ENCODE measurements at places on chromosomes 16 and 17. TPM values are rescaled to one million over a fixed set of nuclear protein-coding genes. Genes with fewer than 3 reads are reported as not detected.

KRT31 gene
- polyA plus RNA-seq: 0.08 TPM

ERBB2 gene
- 190 TPM for polyA plus RNA-seq

GGA3 gene
- 43.2 TPM for polyA plus RNA-seq

BICDL2 gene
- 1.7 TPM for polyA plus RNA-seq

KRTAP9-8 gene
- not detected for polyA plus RNA-seq

DNA sequence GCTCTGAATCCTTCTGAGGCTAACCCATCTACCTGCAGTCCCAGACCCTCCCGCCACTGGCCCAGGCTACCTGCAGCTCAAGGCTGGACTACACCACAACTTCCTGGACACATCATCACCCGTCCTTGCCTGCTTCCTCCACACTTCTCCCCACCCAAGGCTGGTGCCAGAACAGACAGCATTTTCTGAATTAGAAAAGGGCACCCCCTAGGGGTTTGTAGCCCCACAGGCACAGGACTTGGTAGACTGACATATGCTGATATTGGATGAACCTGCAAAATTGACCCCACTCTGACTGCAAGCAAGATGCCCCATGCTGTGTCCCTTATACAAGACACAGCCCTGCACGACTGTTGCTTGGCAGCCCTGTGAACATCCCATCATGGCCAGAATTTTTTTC lies 271.5 kb upstream of the C16orf82 start:
- DNase-seq: no peak

DNA sequence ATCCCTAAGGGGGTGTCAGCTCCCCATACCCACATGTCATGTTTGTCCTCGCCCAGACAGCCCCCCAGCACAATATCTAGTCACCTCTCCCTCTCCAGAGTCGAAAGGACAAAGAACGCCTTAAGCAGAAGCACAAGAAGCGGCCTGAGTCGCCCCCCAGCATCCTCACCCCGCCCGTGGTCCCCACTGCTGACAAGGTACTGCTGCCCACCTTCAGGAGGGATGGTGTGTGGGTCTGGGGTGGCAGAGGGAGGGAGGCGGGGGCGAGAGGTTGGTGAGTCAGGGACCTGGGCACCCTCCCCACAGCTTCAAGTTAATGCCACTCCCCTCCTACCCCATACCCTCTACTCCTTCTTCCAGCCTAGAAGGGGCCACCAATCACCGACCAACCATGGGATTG lies 7.5 kb downstream of the MLLT6 start:
- DNase-seq: no peak

GRCh38 chr16:10776280-10776679 lies 32.6 kb downstream of the NUBP1 start:
- DNase-seq: no peak

DNA sequence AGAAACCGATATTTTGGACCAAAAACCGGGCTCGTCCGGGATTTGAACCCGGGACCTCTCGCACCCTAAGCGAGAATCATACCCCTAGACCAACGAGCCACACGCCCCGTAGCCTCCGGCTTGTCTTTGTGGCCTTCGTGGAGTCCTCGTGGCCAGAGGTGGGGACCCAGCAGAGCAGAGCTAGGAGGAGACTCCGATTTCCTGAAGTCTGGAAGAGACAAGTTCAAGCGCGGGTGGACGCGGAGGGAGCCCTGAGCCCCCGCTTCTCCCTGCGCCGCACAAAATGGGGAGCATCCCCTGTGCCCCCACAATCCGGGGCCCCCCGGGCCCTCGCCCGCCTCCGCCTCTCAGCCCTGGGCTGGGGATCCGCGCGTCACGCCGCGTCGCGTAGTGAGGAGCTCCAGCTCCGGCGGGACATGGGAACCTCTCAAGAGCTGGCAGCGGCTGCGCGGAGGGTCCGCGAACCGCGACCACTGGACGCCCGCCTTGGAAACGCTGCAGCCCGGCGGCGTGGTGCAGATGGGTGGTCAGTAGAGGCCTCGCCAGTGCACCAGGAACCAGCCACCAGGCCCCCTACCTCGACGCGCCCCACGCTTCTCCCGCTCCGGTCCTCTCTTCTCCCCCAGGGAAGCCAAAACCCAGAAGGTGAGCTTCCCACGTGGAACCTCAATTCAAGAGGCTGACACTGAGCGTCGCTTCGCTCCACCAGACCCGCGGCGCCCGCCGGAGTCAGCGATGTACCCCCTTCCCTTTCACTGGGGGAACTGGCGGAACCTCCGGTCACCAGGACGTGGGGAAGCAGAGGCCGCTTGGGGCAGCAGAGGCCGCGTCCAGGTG lies 5.2 kb upstream of the OR1F1 start:
- no peak for DNase-seq

DNA sequence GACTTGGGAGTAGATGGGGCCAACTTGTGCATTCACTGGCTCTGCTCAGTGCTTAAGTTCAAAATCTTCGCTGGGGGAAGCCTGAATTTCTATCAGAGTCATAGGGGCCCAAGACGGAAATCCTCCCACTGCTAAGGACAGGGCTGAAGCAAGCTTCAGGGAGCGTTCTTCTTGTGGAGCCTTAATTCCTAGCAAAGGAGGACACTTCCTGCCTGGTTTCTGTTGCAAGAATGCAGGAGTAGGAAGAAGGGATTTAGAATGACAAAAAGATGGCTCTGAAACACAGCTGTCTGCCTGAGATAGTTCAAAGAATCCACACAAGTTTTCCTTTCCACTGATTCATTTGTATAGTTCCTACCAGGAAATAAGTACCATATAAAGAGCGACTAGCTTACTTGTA lies 26.4 kb downstream of the PSME3IP1 start:
- DNase-seq: no peak

DNA sequence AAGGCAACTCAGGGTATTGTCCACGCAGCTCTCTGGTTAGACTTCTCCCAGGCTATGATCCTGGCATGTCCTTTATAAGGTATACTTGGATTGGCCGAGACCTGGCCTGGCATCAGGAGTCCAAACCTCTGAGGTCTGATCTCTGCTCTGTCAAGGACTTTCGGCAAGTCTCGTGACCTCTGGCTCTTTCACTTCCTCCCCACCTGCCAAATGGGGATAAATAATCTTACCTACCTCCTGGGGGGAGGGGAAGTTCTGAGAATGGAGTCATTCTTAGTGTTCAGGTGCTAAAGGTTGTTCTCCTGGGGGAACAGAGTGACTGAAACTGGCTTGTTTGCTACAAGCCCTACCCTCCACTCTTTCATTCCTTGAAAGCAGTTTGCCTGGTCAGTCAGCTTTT lies 7.6 kb downstream of the ATXN1L start:
- DNase-seq: no peak

- DNase-seq: no peak
Observed at GRCh38 chr16:22206842-22207714, 1.0 kb downstream of the EEF2K start.

DNA sequence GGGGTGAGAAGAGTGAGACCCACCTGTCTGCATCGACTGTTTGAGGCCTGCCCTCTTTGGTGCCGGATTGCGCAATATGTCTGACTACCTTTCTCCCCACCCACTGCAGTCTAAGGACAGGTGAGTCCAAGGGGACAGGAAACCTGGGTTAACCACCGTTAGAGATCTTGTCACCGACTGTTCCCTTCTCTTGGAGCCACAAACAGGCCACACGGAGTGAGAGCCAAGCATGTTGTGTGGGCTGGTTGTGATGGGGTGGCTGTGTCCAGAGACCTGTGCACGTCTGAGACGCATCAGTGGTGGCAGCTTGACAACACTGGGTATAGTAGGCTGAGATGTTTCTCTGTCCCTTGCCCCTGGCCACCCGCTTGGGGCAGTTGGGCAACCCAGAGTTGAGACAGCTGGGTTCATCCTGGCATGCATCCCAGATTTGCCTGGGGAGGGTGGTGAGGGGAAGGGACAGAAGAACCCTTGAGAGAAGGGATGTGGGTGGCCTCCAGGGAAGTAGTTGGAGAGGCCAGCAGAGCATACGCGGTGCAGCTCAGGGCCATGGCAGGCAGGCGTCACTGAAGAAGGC lies 21.4 kb downstream of the MPRIP start:
- DNase-seq: no peak

DNA sequence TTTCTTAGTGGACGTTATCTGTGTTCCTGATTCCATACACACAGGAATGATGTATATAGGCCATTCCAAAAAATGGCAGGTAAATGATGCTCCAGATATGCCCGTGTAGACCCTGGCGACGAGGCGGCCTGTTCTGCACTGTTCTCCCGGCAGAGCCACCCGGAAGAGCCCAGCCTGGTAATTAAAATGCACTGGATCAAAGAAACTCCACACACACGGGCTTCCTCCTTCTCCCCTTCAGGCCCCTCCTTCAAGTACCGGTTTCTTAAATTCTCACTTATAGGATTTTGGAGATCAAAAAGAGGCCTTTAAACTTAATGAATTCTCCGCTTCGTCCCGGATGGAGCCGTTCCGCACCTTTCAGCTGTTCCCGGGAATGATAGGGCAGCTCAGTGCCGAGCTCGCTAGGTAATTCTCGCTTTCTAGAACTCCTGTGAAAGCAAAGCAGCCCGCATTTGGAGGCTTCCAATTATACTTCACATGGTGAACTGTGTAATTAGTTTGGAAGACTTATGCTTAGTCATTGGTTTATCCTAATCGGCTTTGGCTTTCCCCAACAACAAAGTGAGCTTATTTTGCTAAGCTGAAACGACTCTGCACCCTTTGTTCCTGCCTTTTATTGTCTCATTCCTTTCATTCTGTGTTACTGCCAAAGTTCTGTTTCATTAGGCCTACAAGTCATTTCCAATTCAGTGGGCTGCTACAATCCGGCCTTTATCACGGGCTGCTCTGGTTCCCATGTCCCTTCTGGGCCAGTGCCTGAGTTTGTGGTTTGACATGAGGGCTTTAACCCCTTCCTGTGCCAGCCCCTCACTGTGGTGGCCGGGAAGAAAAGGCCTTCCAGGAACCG lies 150.0 kb downstream of the MSI2 start:
- DNase-seq: peak; percentile 73

GRCh38 chr16:85040685-85041084 lies 13.1 kb downstream of the KIAA0513 start:
- no peak for DNase-seq

DNA sequence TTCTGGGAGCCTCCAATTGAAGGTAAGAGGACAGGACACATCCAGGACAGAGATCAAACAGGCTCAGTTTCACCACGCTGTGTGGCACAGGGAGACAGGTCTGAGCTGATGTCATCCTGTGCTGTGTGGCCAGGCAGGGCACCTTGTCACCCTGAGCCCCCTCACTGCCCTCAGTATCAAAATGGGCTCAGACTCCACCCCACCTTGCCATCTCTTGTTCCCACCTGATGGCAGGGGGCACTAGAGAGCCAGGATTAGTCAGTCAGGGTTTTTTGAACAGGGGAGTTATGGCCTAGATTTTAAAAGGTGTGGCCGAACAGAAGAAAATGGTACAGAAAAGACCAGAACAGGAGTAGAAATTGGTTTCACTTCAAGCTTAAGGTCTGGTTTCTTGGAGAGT lies 2.6 kb downstream of the KAT2A start:
- DNase-seq: no peak

DNA sequence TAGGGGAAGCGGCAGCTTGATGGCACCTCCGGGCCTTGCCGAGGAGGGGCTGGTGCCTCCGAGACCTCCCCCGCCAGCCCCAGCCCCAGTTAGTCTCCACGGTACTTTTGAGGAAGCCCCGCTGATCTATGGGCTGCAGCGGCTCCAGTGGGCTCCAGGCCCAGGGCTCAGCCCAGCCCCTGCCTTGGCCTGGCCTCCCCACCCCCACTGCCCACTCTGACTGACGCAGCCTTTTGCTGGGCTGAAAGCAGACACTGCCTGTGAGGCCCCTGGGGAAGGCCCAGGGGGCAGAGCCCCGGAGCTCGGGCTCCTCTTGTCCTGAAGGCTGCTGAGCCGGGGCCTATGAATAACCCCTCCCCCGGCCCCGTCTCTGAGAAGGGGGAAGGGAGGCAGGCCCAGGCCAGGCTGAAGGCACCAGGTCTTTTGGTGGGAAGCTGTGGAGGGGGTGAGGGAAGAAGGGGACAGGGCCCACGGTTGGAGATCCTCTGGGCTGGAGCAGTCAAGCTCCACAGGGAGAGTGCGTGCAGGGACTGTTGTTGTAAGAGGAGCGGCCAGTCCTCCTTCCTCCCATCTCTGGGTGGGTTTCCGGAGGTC lies 7.5 kb upstream of the SMTNL2 start:
- no peak for DNase-seq

DNA sequence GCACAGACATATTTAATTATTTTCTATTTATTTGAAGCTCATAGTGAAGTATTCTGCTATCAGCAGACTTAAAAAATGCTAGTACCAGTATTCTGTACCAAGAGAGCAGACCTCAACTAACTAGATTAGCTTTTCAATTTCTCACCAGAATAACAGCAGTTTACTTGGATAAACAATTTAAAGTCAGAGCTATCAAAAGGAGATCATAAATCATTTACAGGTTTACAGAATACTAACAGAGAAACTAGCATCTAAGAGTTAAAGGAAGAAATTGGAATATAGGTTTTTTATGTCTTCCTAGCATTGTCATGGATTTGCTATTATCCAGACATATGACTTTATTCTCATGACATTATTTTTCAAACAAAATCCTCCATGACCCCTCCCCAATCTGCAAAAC lies 3.4 kb downstream of the SPOP start:
- DNase-seq: no peak

DNA sequence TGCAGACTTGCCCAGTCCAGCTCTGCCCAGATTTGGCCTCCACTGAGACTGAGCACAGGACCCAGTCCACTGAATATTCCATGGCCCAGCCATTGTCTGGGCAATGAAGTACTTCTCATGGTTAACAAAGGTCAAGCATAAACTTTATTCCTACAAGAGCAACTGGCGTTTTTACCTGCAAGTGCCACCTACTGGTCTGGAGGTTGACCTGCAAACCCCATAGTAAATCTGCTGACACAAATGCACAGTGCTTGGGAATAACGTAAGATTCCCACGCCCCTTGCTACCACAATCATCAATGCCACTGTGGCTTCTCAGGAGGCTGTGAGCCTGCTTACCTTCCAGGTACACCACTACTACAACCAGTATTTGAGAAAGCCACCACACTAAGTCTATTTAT lies 170.2 kb downstream of the CEP112 start:
- no peak for DNase-seq

DNA sequence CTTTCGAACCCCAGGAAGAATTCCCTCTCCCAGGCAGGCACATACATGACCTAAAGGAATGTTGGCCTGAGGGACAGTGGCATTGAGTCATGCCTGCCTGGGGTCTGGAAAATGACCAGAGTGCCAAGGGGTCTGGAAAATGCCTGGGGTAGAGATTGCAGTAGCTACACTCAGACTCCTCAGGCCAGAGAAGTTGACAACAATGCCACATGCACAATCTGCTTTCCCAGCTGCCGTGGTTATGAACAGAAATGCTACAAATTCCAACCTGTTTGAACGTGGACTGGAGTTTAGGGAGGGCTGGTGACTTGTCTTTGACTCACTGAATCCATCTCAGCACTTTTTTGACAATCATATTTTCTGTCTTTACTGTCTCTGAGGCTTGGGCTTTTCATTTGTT lies 250.0 kb downstream of the ABCC12 start:
- no peak for DNase-seq

DNA sequence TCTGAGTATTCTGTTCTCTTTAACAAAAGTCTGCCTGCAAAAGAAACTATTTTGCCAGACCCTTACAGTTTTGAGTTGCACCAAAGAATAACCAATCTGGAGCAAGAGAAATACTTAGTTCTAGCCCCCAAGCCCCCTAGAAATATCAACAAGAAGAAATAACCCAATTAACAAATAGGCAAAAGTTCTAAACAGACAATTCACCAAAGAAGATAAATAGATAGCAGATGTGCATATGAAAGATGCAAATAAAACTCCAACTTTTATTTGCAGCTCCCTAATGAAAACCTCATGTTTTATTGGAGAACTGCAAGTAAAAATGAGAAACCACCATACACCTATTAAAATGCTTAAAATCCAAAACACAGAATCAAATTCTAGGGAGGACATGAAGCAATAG lies 1308.0 kb downstream of the CDH11 start:
- no peak for DNase-seq
